ENCODE measurements at places on chromosomes 2 and 18.

- H3K36me3 ChIP-seq = no peaks in the 10 kb centered on the region
- H3K27ac ChIP-seq = no peak overlapping the region
- peaks cover 7% of the 10 kb centered on the region for H3K27me3 ChIP-seq
- H3K4me1 ChIP-seq = no peaks in the 10 kb centered on the region
Observed at GRCh38 chr2:6741229-6741628, 124.5 kb downstream of the CMPK2 start.

- ATAC-seq = no peak
- no peaks in the 10 kb centered on the region for H3K36me3 ChIP-seq
- H3K4me1 ChIP-seq = no peaks in the 10 kb centered on the region
- no peak overlapping the region for H3K4me3 ChIP-seq
- H3K27ac ChIP-seq = no peak overlapping the region
Observed at GRCh38 chr2:189231719-189232323, 52.3 kb upstream of the COL5A2 start.

- no peak overlapping the region for H3K4me3 ChIP-seq
- no peaks in the 10 kb centered on the region for H3K27me3 ChIP-seq
- ATAC-seq = no peak
- no peak overlapping the region for H3K27ac ChIP-seq
- peaks cover 6% of the 10 kb centered on the region for H3K36me3 ChIP-seq
Observed at GRCh38 chr2:99106913-99107312, 34.6 kb upstream of the C2orf15 start.

DNA sequence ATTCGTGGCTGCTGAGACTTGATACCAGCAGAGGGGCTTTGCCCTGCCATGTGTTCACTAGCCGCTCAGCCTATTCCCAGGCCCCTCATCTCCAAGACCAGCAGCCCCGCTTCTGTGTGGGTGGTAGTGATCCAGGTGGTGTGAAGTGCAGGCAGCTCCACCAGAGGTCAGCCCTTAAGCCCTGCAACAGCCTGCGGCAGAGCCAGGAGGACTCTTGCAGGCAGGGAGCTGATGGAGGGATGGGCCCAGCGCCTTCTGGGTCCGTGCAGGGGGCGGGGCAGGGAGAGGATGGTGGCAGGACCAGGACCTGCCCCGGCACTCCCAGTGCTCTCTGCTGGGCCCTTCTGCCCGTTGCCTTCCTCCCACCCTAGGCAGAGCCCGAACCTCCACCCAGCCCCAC, 162.0 kb downstream of the SH3BP4 start:
- H3K4me3 ChIP-seq = no peak overlapping the region
- H3K27me3 ChIP-seq = peaks cover 37% of the 10 kb centered on the region
- H3K4me1 ChIP-seq = no peaks in the 10 kb centered on the region
- ATAC-seq = peak; percentile 55
- H3K27ac ChIP-seq = no peak overlapping the region
